Cortex of kidney (tissue), 1 donor: ENCODE measurements at places on chromosomes 6 and 20.

- DNase-seq, result no peak
Observed at GRCh38 chr6:9620263-9620662, 794.6 kb downstream of the TFAP2A start.

DNA sequence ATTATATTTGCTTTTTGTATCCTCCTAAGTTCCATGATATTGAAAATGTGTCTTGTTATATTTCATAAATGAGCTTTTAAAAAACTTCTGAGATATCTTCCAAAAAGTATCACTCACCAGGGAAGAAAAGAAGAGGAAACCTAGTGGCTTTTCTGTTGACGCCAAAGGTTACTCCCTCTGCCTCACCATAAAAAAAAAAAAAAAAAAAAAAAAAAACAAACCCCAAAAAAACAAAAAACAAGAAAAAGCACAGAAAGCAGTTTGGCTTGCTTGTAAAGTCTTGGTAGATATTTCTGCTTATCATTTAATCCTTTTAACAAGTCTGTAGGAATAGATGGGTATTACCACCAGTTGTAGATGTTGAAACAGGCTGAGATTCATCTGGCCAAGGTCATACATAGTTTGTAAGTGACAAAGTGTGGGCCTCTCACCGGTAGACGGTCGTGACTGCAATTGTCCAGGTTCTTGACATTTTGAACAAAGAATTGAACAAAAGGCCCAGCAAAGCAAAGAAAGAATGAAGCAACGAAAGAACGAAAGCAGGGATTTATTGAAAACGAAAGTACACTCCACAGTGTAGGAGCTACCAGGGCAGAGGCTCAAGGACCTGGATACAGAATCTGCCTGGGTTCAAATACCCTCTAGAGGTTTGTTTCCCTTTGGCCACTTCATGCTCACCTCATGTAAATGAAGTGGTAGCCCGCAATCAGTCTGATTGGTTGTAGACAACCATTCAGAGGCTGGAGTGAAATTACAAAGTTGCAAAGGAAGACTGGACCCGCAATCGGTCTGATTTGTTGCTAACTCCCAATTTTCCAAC, 11.6 kb upstream of the ELOVL5 start:
- DNase-seq, result no peak

- no peak for DNase-seq
Observed at GRCh38 chr20:62827311-62828038, 10.6 kb downstream of the COL9A3 start.

DNA sequence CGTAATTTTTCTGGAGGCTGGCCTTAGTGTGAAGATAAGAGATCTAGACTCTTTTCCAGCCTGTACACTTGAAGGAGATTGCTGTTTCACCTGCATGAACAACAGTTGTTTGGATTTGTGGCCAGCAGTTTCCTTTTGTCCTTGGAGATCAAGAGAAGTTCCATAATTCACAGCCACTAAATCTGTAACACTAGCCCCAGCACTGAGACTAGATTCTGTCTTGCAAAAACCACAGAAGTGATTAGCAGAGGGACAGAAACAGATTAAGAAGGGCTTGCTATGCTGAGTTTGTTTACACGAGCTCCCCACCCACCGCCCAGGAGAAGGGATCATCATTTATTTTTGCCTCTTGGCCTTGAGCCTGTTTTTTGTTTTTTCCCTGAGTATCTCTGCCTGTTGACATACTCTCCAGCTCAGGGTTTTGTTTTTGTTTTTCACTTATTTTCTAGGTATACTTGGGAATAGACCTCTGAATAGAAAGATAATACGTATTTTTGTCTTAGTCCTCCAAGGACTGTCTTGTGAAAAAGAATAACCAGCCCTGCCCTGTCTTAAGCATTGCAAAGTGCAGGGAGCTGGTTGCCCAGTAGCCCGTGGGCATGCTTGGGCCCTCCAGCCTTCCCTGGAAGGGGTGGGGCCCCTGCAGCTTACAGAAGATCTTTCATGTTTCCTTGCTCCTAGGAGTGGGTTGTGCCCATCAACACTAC, 93.1 kb upstream of the SOX4 start:
- no peak for DNase-seq

GRCh38 chr6:36263390-36264000, 6.4 kb upstream of the PNPLA1 start:
- no peak for DNase-seq

DNA sequence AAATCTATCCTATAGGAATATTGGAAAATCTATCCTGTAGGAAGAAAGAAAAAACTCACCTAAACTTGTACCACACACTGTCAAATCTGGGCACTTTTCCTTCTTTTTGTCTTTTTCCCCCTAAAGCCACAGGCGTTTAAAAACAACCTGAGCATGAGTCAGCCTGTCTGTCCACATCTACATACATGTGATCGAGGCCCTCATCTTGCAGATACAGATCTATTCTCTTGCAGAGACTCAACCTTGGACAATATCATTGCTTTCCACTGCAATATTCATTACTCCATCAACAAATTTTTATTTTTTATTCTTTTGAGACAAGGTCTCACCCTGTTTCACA, 95.9 kb upstream of the IYD start:
- DNase-seq, result no peak

GRCh38 chr20:24783631-24784492, 165.2 kb upstream of the CST7 start:
- DNase-seq, result no peak

DNA sequence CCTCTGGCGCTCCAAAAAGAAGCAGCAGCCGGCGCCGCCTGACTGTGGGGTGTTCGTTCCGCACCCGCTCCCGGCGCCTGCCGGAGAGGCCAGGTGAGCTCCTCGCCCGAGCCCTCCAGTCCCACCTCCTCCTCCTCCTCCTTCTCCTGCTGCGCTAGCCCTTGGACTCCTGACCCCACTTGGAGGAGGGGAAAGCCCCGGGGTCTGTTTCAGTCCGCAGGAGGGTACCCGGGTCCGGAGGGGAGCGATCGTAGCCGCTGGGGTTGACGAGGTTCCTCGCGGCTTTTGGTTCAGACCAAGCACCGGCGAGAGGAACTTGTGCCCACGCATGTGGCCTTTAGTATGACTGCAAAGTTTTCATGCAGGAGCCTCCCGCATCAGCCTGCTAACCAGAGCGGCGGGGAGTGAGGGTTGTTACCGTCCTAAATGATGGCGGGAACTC, 493 bp downstream of the CRYBG1 start:
- DNase-seq, result no peak
